Pulmonary artery endothelial cell (primary cell): ENCODE measurements at places on chromosomes 4 and X. TPM values are rescaled to one million over a fixed set of nuclear protein-coding genes. Genes with fewer than 3 reads are reported as not detected.

The TBC1D8B gene
- total RNA-seq: 4.7 and 5.3 TPM in 2 replicates

The RAB40AL gene
- 0.11 and 0.13 TPM in 2 replicates for total RNA-seq

DNA sequence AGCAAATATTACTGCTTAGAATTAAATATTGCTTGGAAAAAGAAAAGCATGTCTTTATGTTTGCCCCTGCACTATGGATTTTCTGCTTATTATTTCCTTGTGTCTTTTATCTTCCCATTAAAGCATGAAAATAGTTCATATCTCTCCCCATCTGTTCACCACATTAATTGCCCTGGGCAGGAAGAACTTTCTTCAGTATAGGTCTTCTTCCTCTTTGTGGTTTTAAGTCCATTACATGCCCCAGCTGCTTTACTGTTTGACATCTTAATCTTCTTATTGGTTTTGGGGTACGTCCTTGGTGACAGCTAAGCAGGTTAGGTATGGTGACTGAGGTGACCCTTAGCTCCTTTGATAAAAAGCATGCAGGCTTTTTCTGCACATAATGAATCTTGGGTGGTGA, 157.3 kb downstream of the AASDH start:
- DNase-seq: no peak

The PPP2R2C gene
- total RNA-seq: 0.04 TPM in 1 of 2 replicates, not detected in the other

- no peak for DNase-seq
Observed at GRCh38 chrX:145464650-145465049, 217.3 kb downstream of the SPANXN1 start.

The GAB3 gene
- total RNA-seq: 3.8 and 6.0 TPM in 2 replicates

DNA sequence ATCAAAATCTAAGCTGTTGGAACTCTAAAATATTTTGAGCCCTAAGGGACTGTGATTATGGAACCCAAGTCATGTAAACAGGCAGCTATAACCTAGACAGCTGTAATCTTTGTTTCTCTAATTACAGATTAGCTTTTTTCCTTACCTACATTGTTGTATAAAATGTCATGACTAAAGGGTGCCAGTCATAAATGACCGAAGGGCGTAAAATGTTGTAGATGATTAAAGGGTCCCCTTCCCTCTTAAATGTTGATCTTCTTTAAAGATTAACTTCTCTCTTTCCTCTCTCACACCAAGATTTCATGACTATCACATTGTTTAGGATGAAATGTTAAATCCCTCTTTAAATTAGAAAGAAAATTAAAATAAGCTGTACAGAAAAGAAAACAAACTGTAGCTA, 659.4 kb upstream of the NR3C2 start:
- DNase-seq: no peak

DNA sequence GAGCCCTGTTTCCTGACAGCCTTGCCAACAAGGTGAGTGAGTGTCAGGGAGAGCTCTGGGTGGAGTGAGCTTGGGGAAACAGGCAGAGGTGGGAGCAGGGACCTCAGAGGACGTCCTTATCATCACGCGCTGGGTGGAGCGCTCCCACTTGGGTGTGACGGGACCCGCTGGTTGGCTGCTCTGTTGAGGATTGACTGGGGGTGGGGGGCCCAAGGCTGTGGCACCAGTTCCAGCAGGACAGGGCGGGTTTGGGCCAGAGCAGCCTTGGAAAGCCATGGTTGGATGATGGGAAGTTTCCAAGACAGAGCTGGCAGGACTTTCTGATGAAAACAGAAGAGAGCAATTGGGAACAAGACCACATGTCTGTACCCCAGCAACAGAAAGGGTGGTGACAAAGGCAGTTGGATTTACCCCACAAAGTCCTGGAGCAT, 3.0 kb upstream of the PCGF3 start:
- no peak for DNase-seq
